ENCODE measurements at places on chromosomes 7 and 10.
A peak's percentile ranks its signal among the peaks of the same experiment; 100 is the strongest.

DNA sequence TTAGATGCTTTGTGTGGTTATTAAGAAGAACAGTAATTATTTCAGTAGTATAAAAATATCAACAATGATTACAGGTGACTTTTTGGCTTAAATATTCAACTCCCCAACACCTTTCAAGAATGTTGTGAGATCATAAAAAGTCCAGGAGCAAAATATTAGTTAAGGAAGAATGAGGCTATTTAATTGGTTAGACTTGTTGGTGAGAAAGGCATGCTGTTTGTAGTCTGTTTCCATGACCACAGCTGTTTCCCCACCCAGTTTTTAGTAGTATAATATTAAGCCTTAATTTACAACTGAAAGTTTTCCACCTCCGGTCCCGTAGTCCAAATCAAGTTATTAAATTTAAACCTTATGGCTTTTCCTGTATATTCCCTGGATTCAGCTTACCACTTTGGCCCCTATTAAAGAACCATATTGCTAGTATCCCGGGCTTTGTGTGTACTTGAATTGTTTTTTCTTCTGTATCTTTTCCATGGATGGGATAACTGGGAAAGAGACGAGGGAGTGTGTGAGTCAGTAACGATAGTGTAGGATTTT lies 133.3 kb downstream of the CELF2 start:
- no peak for DNase-seq

- no peak for DNase-seq
Measured at GRCh38 chr7:117854186-117854585, 19.1 kb downstream of the CTTNBP2 start.

- DNase-seq, result no peak
Measured at GRCh38 chr7:84617265-84618030, 422.9 kb upstream of the SEMA3A start.

GRCh38 chr7:28280516-28280915 lies 99.9 kb upstream of the JAZF1 start:
- no peak for DNase-seq

DNA sequence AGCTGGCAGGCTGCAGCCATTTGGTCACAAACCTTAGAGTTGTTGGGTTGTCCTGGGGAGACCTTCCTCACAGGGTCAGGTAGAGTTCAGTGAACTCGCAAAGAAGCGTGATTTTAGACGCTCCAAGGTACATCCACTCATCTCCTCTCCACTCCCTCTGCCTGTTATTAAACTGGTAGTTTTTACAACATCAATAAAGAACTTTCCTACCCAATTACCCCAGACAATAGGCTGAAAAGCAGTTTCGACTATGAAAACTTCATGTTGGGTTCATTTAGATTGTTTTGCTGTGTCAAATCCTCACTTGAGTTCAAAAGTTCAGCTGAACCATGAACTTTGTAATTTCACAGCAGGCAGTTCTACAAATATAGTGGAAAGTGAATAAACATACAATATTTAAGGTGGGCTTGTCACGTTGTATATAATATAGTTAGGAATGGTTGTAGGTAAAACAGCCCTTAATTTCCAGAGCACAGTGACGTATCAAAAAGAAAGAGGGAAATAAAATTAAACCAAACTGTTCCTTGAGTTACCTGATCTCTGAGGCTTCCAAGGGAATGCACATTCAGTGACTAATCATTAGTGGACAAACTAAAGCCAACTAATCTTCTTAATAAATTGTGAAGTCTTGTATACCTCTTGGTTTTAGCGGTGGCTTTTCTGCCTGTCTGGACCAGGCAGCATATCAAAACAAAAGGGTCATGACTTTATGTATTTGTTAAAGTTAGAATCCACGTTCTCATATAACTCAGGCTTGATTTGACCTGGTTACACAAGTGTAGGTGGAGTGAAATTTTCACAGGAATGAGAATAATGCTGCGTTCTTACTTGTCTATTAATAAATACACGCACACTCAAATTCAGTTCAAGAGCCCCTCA lies 100.5 kb downstream of the CYP26A1 start:
- no peak for DNase-seq

GRCh38 chr10:3099291-3100092 lies 32.1 kb downstream of the PFKP start:
- no peak for DNase-seq

DNA sequence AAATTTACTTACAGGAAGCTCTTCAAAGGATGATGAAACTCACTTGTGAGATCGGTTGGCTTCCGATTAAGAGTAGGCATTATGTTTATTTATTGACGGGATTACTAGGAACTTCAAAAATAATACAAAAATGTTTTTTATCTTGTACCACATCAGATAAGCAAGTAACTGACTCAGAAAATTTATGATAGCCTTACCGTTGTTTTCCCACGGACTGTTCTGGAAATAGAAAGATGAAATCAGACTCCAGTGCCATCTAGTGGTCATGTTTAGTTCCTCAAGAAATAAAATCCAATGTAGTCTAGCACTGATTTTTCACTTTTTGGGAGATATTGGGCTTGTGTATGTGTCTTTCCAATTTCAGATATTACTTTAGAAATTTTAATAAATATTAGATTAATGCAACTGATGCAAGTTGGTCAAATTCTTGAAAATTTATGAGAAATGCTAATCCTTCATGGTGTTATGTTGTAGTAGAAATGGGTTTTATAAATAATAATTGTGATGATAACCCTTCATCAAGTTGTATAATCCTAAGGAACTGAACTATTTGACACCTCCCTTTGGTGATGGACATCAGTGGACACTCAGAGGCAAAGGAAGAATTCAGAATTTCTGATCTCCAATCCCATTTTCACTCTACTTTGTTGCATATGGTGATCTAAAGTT lies 168.8 kb downstream of the TMEM26 start:
- DNase-seq, result peak; percentile 18

- no peak for DNase-seq
Measured at GRCh38 chr10:92082583-92083280, 159.2 kb downstream of the BTAF1 start.

- no peak for DNase-seq
Measured at GRCh38 chr10:3948843-3949242, 163.8 kb upstream of the KLF6 start.

DNA sequence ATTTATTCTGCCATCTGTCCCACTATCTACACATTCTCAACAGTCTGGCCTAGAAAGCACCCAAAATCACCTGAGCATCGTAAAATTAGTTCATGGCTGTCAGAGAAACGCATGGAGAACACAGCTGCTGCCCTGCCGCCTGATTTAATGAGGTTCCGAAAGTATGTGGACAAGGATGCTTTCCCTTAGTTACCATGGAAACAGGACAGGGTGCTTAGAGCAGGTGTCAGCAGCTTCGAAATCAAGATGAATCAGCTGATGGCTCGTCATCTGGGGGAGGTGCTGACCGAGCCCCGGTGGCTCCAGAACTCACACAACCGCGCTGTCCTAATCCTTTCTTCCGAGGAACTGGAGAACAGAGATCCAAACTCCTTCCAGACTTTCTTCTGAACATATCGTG lies 151.5 kb downstream of the TEX36 start:
- no peak for DNase-seq

DNA sequence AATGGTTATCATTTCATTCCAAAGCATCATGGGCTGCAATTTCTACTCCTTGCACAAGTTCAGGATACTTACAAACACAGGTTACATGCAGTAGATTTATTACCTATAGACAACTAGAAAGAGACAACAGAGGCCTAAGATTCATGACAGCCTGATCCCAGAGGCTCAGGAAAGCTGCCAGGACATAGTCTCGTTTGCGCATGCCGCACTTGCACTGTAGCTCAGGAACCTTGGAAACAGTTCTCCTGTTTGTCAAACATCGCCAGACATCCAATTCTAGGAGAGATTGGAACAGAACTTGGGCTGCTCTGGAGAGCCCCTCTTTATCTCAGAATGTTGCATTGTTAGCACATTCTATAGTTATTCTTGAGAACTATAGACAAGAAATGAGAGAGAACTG lies 216.2 kb upstream of the CDC14C start:
- no peak for DNase-seq

- DNase-seq, result no peak
Measured at GRCh38 chr7:30040938-30041337, 12.7 kb downstream of the PLEKHA8 start.

DNA sequence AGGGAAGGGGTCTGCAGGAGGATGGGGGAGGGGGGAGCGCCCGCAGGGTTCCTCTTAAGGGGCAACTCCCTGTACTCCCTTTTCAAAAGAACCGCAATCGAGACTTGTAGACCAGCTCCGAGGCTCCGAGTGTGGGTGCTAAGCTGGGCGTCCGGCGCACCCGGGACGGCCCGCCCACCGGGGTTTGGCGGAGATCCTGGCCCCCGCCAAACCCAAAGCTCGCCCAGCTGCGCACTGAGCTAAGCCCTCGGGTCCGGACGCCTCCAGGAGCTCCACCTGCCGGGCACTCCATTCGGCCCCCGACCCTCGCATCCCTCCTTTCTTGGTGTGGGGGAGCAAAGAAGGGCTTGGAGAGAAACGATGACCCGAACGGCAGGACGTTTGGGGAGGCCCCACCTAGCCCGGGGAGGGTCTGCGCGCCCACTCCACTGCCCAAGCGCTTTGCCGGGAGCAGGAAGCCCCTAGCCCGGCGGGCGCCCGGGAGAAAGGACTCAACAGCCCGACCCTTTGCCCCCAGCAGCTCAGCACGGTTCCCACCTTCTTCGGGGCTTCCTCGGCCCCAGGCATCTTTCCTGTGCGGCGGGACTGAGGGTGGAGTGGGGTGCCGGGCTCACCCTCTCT lies 651 bp downstream of the AFAP1L2 start:
- DNase-seq, result no peak

DNA sequence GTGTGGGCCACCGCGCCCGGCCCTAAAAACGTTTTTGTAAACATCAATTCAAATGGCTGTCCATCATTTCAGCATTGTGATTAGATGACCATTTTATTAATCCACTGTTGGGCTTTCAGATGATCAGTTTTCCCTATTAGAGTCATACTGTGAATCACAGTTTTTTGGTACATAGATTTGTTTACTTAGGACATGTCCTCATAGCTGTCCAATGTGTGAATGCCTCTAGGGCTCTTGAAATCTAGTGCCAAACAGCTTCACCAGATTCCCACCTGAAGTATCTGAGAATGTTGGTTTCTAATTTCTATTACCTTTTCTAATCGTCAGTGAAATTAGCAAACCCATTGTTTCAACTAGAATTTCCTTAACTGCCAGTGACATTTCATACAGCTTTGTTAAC lies 66.8 kb downstream of the UPF2 start:
- no peak for DNase-seq

DNA sequence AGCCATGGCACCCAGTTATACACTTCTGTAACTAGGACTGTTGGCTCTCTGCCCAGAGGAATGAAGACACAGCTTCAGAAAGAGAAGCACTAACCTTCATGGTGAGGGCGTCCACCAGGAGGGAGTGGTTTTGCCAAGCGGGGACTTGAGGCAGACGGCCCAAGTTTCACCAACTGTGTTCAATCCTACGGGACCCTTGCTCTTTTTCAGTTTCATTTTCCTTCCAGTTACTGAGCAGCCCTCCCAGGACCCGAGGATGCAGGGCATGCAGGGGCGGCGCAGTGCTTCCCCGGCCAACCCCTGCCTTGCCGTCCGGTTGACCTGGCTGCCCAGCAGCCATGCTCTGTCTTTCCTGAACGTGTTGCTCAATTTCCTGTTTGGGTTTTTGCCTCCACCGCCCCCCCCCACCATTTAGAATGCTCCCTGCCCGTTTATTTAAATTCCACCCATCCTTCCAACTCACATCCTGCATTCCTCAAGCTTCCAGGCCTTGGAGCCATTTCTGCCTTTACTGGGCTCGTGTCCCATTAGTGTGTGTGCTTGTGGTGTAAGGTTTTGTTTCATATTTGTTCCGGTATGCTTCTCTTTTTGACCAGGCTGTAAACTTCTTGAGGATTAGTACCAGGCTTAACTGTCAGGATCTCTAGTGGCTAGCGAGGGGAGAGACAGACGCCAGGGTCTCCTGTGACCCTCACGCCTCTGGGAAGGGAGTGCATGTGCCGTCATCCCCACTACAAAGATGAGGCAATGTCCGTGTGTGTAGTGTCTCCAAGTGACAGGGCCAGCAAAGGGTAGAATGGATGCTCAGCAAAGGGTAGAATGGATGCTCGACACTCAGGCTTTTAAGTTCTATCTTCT lies 31.6 kb downstream of the IL15RA start:
- DNase-seq, result peak; percentile 80

GRCh38 chr10:70993051-70993450 lies 104.7 kb upstream of the PCBD1 start:
- peak; percentile 10 for DNase-seq

DNA sequence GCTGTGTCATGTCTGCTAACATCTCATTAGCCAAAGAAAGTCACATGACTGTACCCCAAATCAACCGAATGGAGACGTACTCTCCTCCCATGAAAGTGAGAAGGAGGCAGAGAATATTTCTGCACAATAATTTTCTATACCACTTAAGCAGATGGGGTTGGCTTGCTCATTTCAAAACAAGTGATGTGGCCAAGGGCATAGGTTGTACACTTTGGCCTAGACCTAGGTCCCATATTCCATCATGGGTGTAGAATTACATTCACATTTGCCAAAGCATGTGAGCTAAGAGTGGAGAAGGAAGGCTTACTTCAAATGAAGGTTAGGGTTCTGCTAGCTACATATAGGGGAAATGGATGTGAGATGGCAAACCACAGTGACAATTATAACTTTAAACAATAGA lies 83.0 kb downstream of the ZNF365 start:
- no peak for DNase-seq

DNA sequence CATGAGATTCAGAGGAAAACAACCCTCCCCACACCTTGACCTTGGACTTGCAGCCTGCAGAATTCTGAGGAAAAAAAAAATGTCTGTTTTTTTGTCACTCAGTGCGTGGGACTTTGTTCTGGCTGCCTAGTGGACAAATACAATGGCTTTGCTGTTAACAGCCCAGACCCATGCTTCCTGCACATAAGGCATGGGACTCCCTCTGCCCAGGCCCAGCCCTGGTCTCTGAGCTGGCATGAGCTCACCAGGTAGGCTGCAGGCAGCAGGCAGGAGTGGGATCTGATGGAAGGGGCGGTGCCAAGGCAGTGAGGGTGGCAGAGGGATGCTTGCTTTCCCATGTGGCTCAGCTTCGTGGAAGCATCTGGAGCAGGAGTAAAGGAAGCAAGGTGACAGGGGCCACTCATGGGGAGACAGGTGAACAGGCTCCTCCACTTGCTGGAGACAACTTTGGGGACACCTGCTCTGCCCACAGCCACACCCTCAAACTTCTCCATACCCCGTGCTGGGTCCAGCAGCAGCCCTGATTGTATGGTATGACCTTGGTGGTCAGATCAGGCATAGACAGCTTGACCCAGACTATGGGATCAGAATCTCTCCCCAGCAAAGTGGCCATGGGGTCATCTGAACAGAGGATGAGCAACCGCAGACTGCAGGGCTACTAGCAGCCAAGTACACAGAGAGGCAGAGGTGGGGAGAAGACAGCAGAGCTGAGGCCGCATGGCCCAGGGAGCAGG lies 27.0 kb downstream of the ANXA8 start:
- DNase-seq, result no peak

- DNase-seq, result peak; percentile 61
Measured at GRCh38 chr10:49679480-49679893, at the start of gene C10orf53. C10orf53 (plus strand) TSS chr10:49679651; CDS start chr10:49679698, 47 bp downstream.

DNA sequence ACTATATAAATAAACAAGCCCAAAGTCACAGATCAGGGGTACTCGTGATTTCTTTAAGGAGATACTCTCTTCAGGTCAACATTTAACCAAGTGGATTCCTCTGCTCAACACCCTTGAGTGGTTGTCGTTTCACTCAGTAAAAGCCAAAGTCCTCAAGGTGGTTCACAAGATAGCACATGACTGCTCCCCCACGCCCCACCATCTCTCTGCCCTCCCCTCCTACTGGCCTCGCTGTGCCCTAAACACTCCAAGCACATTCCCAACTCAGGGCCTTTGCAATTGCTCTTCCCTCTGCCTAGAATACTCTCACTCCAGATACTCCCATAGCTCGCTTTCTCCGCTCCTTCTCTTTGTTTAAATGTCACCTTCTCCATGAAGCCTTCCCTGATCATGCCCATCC lies 72.1 kb upstream of the FHIP2A start:
- DNase-seq, result no peak
